ENCODE measurements at places on chromosomes 11 and 22.
A peak's percentile ranks its signal among the peaks of the same experiment; 100 is the strongest.

DNA sequence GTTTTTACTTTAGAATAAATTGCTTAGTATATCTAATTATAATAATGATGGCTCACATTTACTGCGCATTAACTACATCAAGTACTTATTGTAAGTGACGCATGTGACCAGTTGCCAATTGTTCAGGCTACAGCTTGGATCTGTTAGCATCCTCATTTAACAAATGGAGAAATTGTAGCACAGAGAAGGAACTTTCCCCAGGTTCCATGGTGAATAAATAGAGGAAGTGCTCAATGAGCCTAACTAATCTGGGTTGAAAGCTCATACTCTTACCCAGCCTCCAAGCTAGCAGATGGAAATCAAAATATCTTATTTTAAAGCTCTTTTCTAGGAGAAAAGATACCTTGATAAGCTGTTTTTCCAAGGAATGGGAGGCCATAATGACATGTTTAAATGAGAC is 19.8 kb downstream of the MMP27 start:
- no peak for DNase-seq

DNA sequence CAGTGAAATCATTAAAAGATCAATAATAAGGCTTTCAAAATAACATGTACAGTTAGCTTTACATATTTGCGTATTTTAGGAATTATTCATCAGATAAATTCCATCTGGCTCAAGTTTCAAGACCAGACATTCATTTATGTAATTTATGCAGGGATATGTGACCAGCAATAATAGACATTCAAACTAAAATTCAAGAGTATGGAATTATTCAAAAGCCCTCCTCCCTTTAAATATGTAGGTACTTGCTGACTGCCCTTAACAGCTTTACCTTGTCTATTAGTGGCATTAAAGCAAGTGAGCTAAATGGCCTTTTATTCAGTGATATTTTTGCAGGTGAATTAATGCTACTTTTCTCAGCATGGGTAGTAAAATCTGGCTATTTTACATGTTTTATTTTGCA is 126.1 kb downstream of the LRRC4C start:
- no peak for DNase-seq

GRCh38 chr11:45803971-45804760 is 783 bp upstream of the SLC35C1 start:
- DNase-seq: peak; percentile 22

- no peak for DNase-seq
These were observed 4.0 kb upstream of the SEC14L2 start for GRCh38 chr22:30392661-30393321.

DNA sequence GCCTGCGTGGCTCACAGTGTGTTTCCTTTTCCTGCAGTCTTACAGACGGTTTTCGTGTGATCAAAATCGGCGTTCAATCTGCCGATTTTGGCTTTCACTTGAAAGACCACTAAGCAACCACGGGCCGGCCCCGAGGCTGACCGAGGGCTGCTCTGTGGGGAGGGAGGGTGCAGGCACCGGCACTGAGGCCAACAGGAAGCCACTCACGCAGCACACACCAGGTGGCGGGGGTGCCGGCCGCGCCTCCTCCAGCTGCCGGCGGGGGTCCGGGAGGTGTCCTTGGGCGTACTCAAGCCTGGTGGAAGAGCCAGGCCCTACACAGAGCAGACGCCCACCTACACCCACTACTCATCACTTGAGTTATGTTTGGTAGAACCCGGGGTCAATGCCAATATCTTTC is 14.3 kb downstream of the TOLLIP start:
- DNase-seq: no peak

DNA sequence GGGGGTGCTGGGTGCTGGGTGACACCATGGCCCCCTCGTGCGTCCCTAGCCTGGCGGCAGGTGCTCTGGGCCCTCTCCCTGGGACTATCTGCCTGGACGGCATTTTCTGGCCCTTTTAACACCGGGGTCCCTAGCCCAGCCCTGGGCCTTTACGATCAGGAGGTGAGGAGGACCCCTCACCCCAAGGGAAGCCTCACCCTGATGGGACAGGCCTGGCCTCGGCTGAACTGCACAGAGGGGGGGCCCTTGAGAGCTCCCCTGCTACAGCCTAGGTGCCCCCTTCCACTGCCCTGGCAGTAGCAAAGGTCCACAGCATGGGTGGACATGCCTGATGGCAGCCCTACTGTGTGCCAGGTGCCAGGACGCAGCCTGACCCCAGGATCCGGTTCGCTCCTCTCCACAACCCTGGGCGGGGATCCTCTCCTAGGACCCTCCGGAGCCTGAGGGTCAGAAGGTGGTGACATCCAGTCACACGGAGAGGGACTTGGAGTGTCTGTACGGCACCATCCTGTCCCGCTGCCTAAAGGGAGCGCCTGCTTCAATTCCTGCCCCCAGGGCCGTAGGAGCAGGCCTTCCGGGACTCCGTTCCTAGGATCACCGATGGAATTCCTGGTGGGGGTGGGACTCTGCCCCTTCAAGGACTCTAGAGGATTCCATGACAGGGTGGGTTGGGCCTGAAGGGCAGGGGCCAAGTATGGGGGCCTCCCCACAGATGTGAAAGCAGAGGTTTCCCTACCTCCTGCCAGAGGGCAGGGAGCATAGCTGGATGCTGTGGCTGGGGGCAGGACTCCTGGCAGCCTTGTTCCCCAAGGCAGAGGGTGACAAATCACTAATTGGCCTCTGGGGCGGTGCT is 33.0 kb upstream of the TH start:
- no peak for DNase-seq

- no peak for DNase-seq
These were observed 66.1 kb downstream of the RBMXL2 start for GRCh38 chr11:7154881-7155361.

DNA sequence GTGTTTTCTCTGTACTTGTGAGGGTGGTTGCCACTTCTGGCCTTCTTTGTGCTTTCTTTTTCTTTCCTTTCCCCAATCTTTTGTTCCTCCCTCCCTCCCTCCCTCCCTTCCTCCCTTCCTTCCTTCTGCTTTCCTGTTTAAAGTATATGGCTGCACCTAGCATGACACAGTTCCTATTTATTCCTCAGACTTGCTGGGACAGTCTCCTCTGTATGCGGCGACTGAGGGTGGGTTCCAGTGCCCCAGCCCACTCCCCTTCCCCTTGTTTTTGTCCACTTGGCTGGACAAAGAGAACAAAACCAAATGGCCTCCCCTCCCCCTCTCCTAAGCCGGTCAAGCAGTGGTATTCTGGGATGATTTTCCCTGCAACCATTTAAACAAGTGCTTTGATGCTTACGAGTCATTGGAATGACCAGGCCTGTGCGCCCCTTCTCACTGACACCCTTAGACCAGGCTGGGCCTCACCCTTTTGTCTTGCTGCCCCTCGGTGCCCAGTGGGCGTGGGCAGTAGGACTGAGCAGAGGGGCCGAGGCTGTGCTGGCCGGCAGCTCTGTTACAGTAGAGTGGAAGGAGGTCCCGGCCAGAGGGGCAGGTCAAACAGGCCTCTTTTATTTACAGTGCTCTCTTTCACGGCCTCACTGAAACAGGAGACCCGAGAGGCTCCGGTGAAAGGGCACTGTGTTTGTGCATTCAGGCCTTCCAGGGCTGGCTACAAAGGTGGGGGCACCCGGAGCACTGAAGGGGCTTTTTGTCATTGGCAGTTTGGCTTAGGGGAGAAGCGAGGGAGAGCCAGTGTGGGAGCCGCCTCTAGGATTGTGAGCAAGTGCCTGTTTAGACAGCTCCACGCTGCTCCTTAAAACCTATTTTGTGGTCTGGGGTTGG is 32.2 kb downstream of the ZBTB16 start:
- DNase-seq: no peak

DNA sequence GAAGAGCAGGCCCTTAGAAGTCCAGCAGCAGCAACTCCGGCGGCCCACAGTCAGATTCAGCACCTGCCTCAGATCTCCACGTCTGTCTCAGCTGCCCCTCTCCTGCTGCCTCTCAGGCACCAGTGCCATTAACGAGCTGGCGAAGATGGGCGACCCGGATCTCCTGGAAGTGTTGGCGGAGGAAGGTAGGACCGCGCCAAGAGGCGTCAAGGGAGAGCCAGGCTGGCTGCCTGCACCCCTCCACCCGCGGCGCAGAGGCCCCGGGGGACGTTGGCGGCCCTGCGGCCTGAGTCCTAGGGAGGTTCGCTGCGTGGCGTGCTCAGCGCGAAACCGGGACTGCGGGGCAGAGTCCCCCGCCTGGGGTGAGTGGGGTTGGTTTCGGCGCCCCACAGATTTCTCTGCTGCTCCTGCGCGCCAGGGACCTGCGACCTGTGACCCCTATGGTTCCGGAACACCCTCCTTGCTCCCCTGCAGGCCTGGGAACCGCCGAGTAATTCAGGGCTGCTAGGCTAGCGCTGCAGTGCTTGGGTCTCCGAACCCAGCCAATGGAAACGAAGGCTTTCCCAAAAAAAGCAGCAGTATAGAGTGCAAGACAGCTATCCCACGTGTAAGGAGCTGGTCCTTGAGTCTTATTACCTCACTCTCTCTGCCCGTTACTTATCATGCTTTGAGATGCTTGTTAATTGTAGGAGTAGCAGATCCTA is 615 bp downstream of the ANO5 start:
- no peak for DNase-seq

DNA sequence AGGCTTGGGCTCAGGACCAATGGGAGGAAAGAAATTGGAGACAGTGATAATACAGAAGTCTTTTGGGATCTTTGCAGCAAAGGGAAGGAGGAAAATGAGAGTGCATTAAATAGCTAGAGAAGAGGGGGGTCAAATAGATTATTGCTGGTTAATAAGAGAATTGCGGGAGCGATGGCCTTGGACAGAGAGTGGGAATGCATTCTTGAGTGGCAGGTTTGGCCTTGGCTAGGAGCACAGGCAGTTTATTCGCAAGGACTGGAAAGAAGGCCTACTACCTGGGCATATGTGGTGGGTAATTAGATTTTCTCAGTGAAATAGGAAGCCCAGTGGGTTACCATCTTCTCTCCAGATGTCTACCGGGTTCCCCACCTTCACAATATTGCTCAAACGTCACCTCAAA is 3.5 kb upstream of the MEN1 start:
- DNase-seq: no peak

Data from stimulated activated CD8-positive, alpha-beta memory T cell treated with anti-CD3 and anti-CD28 coated beads, Interleukin-15, amount 100 ng/mL, for 1 hour (primary cell).